ENCODE measurements at places on chromosomes 7 and 10.
A peak's percentile ranks its signal among the peaks of the same experiment; 100 is the strongest.

DNA sequence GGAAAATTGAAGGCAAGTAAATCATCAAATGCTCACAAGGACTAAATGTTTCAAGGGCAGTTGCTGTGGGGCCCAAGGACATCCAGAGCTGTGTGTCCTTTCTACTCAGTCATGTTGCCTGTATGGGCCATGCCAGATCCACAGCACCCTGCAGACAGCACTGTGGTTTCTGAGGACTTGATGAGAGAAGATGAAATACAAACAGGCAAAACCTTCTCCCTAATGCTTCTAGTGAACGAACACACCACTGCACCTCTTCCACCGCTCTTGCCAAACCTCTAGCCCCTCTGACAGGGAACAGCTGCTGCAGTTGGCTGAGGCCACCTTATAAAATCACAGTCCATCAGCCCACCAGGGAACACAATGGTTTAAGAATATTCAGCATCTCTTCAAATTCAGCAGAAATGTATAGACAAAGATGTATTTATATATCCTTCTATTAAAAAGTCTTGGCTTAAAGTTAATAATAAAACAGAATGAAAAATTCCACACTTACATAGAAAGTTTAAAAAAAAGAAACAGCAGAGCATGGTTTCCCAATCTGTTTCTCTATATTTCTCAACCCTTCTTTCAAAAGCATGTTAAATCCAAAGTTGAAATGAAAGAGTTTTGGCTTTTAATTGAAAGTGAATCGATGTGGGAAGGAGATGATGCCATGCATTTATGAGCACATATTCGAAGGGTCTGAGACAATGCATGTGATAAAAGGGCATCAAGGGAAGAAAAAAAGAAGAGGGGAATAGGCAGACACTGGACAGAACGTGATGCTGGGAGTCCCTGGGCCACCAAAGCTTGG is 14.0 kb downstream of the CYP3A7 start:
- DNase-seq = no peak
- peaks cover 9% of the 10 kb centered on the region for H3K27me3 ChIP-seq
- no peaks in the 10 kb centered on the region for H3K36me3 ChIP-seq
- H3K4me1 ChIP-seq = no peaks in the 10 kb centered on the region

GRCh38 chr10:86211691-86212390 is 154.8 kb downstream of the GRID1 start:
- no peak overlapping the region for H3K27ac ChIP-seq
- no peak for DNase-seq
- no peak overlapping the region for H3K4me3 ChIP-seq
- no peaks in the 10 kb centered on the region for H3K36me3 ChIP-seq

- no peaks in the 10 kb centered on the region for H3K4me1 ChIP-seq
- H3K36me3 ChIP-seq = no peaks in the 10 kb centered on the region
- no peak for DNase-seq
Observed at GRCh38 chr7:31526864-31527263, 13.0 kb downstream of the ITPRID1 start.

- H3K36me3 ChIP-seq = peaks cover 44% of the 10 kb centered on the region
- no peak overlapping the region for H3K4me3 ChIP-seq
- no peaks in the 10 kb centered on the region for H3K27me3 ChIP-seq
- H3K4me1 ChIP-seq = no peaks in the 10 kb centered on the region
Observed at GRCh38 chr7:66576646-66577045, 52.0 kb upstream of the KCTD7 start.

- no peaks in the 10 kb centered on the region for H3K27me3 ChIP-seq
- no peak within 1 kb of the TSS for H3K4me3 ChIP-seq
- H3K27ac ChIP-seq = no peak within 1 kb of the TSS
- peaks cover 3% of the 10 kb centered on the region for H3K4me1 ChIP-seq
- DNase-seq = no peak
- peaks cover 34% of the 10 kb centered on the region for H3K36me3 ChIP-seq
Observed at GRCh38 chr10:73433538-73433867, at the start of gene MSS51. TSS of gene MSS51 (minus strand) at chr10:73433561. CDS start at chr10:73428284, 5,277 bp downstream.

GRCh38 chr7:79434867-79435266 is 18.6 kb downstream of the MAGI2 start:
- H3K36me3 ChIP-seq = no peaks in the 10 kb centered on the region
- no peaks in the 10 kb centered on the region for H3K27me3 ChIP-seq
- DNase-seq = no peak
- peaks cover 19% of the 10 kb centered on the region for H3K4me1 ChIP-seq
- no peak overlapping the region for H3K4me3 ChIP-seq

GRCh38 chr7:103731169-103731568 is 258.3 kb downstream of the RELN start:
- no peak overlapping the region for H3K4me3 ChIP-seq
- no peaks in the 10 kb centered on the region for H3K4me1 ChIP-seq
- no peaks in the 10 kb centered on the region for H3K36me3 ChIP-seq
- no peak overlapping the region for H3K27ac ChIP-seq

DNA sequence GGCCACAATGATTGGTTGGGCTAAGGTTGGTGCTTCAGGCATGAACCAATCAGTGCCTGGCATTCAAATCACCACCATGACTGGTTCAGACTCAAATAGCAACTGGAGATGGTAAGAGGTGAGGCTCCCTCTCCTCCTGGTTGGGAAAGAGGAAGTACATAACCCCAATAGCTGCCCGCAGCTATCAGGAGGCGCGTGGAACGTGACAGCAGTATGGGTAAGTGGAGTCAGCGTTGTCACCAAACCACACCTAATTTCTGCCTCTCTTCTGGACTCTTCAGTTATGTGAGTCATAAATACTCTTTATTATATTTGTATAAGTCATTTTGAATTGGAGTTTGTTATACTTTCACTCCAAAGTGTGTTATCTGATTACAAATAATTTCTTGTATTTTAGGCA is 17.9 kb upstream of the ITGA8 start:
- H3K4me1 ChIP-seq = peaks cover 4% of the 10 kb centered on the region
- DNase-seq = peak; percentile 42
- peaks cover 11% of the 10 kb centered on the region for H3K27me3 ChIP-seq

GRCh38 chr10:47207281-47207615 is 92.7 kb upstream of the GDF10 start:
- no peaks in the 10 kb centered on the region for H3K4me1 ChIP-seq
- no peak overlapping the region for H3K27ac ChIP-seq
- no peaks in the 10 kb centered on the region for H3K36me3 ChIP-seq
- peaks cover 6% of the 10 kb centered on the region for H3K27me3 ChIP-seq
- no peak overlapping the region for H3K4me3 ChIP-seq
- DNase-seq = no peak

DNA sequence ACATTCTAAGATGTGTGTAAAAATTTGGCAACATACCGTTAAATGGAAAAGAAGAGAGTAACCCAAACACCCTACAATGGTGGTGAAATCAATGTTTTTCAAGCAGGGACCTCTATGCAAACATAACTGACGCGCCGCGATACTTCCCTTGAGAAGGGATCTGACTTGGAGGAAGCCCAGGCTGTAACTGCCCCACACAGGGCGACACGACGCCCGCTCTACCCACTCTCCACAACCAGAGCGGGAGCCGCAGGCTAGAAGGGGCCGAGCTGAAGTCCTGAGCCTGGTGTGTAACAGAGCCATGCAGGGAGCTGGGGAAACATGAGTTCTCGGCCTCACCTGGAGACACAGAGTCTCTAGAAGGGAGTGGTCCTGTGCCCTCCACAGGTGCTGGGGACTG is 120.2 kb downstream of the FAM53B start:
- no peak for DNase-seq
- no peak overlapping the region for H3K27ac ChIP-seq
- H3K4me3 ChIP-seq = no peak overlapping the region
- H3K27me3 ChIP-seq = no peaks in the 10 kb centered on the region
- no peaks in the 10 kb centered on the region for H3K4me1 ChIP-seq

DNA sequence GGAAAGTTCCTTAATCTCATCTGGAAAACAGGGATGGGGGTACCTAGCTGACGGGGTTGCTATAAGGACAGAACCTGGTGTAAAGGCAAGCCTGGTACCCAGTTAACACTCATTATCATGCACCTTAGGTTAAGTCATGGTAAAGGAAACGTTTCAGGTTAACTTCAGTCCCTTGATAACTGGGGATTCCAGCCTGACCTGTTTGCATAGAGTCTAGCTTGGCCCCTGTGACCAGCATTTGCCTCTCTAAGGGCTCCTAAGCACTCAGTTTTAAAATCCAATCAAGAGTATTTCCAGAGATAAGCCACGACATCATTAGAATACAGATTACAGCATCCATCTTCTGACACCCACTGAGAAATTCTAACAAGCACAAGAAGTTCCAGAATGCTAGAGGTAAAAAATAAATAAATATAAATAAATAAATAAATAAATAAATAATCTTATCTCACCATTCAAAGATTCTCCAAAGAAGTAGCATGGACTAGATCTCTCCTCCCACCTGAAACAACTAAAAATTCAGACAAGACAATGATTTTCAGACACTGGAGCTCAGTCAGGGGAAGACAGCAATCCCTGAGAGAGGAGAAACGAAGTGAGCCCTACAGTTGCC is 184.6 kb downstream of the KCNMA1 start:
- H3K4me1 ChIP-seq = no peaks in the 10 kb centered on the region
- H3K4me3 ChIP-seq = no peak overlapping the region
- H3K27ac ChIP-seq = no peak overlapping the region
- no peaks in the 10 kb centered on the region for H3K36me3 ChIP-seq
- H3K27me3 ChIP-seq = no peaks in the 10 kb centered on the region

GRCh38 chr10:78359640-78360091 is 326.0 kb downstream of the RPS24 start:
- H3K27me3 ChIP-seq = no peaks in the 10 kb centered on the region
- H3K4me3 ChIP-seq = no peak overlapping the region

DNA sequence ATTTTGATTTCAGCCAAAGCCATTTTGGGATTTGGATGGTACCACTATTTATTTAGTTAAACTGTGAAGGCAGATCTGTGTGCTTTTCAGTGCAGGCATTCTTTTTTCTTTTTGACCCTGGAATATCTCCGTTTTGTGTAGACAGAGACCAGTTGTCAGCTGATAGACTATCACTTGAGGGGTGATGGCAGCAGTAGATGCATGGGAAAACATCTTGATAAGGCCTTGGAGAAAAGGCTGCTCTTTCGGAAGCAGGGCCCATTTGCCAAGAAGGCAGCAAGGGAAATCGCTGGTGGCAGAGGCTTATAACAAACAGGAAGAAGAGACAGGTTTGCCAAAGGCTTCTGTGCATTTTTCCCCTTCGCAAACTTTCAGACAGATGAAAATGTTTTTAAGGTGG is 2.6 kb upstream of the BMPER start:
- peaks cover 2% of the 10 kb centered on the region for H3K36me3 ChIP-seq
- H3K4me3 ChIP-seq = no peak overlapping the region

DNA sequence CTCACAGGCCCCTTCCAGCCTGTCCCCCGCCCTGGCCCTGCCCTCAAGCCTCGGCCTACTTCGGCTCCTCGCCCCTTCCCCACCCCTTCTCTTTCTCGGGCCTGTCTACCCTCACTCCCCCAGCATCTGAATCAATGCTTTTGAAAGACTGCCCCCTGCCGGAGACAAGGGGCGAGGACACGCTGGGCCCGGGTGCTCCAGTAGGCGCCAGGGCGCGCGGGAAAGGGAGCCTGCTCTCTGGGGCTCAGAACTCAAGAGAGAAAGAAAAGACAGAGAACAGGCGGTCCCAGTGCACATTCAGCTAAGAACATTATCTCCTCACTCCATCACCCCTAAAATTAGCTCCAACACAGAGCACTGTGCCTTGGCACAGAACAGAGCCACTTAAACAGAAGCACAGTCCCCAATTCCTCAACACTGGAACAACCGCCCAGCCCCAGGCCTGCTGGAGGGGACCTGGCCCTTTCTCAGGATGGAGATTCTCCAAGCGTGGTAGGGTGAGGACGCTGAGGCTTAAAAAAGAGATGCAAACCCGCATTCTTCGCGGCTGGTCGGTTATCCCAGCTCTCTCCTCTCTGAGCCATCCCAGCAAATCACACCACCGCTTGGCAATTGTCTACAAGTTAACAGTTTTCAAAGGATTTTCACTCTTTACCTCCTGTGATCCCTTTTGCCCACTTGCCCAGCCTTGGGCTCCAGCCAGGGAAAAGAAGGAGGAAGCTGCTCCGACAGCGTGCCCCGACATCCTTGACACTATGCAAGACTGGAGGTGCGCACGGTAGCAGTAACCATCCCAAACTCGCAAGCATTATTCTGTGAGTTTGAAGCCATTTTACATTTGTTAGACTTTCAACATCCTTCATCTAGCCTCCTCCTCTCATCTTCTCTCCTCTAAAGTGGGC is 2.1 kb downstream of the GIGYF1 start:
- peaks cover 17% of the 10 kb centered on the region for H3K4me1 ChIP-seq
- H3K27ac ChIP-seq = no peak overlapping the region
- peak; percentile 84 for DNase-seq
- H3K4me3 ChIP-seq = peak overlapping the region; percentile 89
- no peaks in the 10 kb centered on the region for H3K36me3 ChIP-seq

DNA sequence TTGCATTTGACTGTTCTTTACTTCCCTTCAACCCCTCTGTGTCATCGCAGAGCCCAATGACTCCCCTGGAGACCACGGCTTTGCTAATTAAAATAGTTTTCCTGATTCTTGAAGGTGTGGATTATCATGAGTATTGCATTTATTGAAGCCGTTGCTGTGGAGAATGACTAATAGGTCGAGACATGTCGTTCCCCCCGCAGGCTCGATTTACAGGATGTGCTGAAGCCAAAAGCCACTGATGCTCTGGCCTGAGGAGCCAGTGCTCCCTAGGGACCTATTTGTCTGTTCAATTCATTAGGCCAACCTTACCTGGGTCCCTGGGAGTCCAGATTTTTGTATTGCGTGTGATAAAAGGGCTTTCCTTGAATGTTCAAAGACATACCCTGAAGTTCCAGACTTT is 102.3 kb downstream of the NPTX2 start:
- no peak overlapping the region for H3K4me3 ChIP-seq
- no peaks in the 10 kb centered on the region for H3K4me1 ChIP-seq
- H3K27ac ChIP-seq = no peak overlapping the region
- no peak for DNase-seq

GRCh38 chr10:15781381-15781960 is 61.7 kb upstream of the ITGA8 start:
- H3K4me1 ChIP-seq = peaks cover 10% of the 10 kb centered on the region
- no peak for DNase-seq
- no peak overlapping the region for H3K4me3 ChIP-seq
- H3K27me3 ChIP-seq = no peaks in the 10 kb centered on the region
- no peak overlapping the region for H3K27ac ChIP-seq

DNA sequence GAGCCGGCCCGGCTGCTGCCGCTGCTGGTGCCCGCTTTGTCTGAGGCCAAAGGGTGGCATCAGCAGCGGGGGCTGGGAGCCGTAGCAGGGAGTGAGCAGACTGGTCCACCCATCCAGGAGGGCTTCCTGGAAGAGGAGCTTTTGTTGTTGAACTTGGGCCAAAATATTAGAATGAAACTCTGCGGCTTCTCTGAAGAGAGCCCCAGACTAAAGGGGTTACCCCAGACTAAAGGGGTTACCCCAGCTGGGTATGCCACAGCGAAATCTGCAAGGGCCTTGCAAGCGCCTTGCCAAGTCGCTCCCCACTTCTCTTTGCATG is 154.7 kb upstream of the ZMIZ1 start:
- peaks cover 15% of the 10 kb centered on the region for H3K4me1 ChIP-seq
- H3K27me3 ChIP-seq = 0 out of 2 replicates have a peak, but pooled peaks cover under 1% of the 10 kb centered on the region
- DNase-seq = no peak
- H3K36me3 ChIP-seq = no peaks in the 10 kb centered on the region

GRCh38 chr7:85229544-85229943 is 42.7 kb upstream of the SEMA3D start:
- no peak overlapping the region for H3K4me3 ChIP-seq
- no peaks in the 10 kb centered on the region for H3K36me3 ChIP-seq
- H3K27me3 ChIP-seq = no peaks in the 10 kb centered on the region
- H3K4me1 ChIP-seq = no peaks in the 10 kb centered on the region
- DNase-seq = no peak

All from GM23248 (cell line).